Myocyte (in vitro differentiated cells): ENCODE measurements at places on chromosomes 2 and 18.

DNA sequence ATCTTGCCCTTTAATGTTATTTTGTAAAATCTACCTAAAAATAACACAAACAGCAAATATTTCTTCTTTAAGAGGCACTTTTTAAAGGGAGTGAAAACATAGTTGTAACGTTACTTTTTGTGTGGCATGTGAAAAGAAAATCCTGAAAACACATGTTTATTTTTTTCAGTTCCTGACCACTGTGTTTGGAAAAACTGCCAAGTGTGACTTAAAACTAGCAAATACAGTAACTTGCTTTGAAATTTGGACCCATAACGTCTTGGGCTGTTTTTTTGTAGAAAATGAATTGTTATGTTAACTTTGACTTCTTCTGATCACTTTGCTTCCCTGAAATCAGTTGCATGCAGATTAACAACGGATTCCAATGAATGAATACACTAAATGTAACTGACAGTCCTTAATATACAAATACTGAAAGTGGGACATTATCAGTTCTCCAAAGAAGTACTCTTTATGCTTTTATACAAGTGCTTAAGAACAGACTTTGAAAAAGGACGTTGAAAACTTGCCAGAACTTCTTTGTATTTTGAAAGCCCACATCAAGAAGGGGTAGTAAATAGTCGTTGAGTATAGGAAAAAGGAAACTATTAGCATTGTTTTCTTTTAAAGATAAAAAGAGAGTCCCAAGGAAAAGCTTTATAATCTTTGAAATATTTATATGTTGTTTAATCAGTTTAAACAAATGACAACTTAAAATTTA, 96.1 kb upstream of the ZEB2 start:
- DNase-seq: peak; percentile 25

- DNase-seq: no peak
These were observed 847.3 kb upstream of the SOX11 start for GRCh38 chr2:4844881-4845280.

DNA sequence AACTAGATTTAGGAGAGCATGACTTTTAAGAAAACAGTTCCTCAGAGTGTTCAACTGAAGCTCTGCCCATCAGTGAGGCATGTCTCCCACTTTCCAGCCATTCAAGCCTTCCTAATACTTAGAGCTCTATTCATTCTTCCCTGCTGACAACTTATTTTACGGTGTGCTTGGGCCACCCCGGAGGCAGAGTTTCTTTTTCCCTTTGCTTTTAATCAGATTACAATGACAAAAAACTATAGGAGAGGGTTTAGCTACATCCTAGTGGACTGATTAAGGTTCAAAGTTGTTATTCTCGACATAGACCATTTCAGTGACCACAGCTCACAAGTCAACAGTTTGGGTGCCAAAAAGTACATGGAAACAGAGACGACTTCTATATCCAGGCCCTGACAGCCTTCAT, 167.8 kb upstream of the TRIB2 start:
- DNase-seq: no peak

GRCh38 chr2:215293879-215294278, 18.0 kb upstream of the ATIC start:
- DNase-seq: peak; percentile 22

- no peak for DNase-seq
These were observed 243.0 kb downstream of the HDAC4 start for GRCh38 chr2:239157771-239158170.

DNA sequence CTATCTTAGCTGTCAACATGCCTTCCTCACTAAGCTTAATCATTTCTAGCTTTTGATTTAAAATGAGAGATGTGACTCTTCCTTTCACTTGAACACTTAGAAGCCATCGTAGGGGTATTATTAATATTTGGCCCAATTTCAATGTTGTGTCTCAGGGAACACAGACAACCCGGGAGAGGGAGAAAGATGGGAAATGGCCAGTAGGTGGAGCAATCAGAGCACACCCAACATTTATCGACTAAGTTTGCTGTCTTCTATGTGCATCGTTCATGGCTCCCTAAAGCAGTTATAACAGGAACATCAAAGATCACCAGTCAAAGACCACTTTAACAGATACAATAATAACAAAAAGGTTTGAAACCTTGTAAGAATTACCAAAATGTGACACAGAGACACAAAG, 110.2 kb downstream of the OLA1 start:
- DNase-seq: no peak

GRCh38 chr2:132797556-132797955, 127.6 kb upstream of the LYPD1 start:
- DNase-seq: peak; percentile 30

DNA sequence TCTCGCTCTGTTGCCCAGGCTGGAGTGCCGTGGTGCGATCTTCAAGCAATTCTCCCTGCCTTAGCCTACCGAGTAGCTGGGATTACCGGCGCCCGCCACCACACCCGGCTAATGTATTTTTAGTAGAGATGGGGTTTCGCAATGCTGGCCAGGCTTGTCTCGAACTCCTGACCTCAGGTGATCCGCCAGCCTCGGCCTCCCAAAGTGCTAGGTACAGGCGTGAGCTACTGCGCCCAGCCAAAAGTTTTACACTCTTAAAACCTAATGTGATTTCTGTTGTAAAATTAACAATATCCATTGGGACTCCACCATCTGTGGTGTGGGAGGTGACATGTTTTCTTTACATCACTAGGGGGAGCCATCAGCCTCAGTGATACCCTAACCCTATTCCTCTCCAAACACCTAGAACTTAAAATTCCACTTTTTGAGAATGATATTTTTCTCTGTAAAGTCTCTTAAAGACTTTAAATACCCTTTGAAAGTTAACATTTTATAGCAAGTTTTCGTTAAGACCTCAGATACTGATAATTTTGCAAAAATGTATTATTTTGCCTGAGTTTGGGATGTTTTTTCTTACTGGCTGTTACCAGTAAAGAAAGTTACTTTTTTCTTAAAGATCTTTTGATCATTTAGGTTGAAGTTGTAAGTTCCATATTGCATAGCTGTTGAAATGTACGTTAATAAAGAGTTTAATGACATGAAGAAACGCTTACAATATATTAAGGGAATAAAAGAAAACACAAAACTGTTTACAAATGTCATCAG, 11.6 kb upstream of the EIF2AK2 start:
- peak; percentile 50 for DNase-seq

DNA sequence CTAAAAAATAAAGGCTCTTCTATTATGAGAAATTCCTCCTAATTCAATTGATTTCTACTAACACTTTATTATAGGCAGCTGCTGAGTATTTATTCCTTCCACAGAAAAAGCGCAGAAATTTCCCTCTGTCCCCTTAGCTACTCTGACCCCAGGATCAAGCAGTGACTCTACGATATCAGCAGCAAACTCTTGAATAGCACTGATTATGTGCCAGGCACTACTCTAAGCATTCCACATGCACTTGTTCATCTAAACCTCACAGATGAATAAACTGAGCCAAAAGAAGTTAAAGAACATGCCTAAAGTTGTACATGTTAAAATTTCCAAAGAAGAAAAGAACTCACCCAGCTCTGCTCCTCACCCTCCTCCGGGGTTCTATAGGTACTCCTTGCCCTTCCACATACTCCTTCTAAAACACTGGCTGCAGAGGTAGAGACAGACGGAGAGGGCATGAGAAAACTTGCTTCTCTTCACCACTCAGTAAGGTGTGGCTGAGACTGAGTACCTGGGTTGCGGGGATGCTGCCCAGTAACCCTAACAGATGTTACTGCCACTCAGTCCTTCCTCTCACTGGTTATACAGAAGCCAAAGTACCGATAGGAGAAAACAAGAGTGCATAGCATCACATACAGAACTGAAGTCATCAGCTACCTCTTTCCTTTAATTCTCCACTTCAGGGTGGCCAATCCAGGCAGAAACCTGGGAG, 9.9 kb downstream of the C1D start:
- DNase-seq: no peak

DNA sequence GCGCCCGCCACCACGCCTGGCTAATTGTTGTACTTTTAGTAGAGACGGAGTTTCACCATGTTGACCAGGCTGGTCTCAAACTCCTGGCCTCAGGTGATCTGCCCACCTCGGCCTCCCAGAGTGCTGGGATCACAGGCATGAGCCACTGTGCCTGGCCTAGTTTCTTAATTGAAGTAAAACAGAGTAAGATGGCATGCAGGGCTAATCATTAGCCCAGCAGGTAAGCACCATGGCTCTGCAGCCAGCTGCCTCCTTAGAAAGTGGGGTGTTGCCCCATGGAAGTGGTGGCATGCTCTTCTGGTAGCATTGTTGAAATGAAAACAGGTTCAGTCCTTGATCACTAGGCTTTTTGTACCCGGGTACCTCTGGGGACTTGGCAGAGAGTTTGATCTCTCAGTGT, 12.4 kb downstream of the ATG4B start:
- DNase-seq: no peak

- DNase-seq: no peak
These were observed 103.6 kb downstream of the ACKR3 start for GRCh38 chr2:236673126-236673822.

GRCh38 chr2:224174990-224175389, 135.9 kb upstream of the SERPINE2 start:
- no peak for DNase-seq

- no peak for DNase-seq
These were observed 36.5 kb downstream of the HADHB start for GRCh38 chr2:26281226-26281625.

DNA sequence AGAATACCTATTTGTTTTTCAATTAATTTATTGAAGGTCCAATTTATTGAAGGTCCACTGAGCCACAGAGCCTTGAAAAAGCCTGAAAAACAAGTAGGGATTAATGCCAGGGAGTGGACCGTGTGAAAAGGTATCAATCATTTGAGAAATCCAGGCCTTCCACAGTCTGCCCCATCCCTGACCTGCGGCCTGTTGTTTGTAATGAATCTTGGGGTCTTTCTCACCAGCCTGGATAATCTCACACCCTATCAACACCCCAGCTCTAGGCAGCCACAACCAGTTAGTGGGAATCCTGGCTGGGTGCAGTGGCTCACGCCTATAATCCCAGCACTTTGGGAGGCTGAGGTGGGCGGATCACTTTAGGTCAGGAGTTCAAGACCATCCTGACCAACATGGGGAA, 47.8 kb downstream of the TNFRSF11A start:
- no peak for DNase-seq

GRCh38 chr2:100845141-100845991, 25.4 kb downstream of the NPAS2 start:
- DNase-seq: peak; percentile 70

- DNase-seq: no peak
These were observed 94.2 kb upstream of the ALKAL2 start for GRCh38 chr2:381941-382727.

- no peak for DNase-seq
These were observed 110.0 kb upstream of the FZD7 start for GRCh38 chr2:201923436-201924328.

DNA sequence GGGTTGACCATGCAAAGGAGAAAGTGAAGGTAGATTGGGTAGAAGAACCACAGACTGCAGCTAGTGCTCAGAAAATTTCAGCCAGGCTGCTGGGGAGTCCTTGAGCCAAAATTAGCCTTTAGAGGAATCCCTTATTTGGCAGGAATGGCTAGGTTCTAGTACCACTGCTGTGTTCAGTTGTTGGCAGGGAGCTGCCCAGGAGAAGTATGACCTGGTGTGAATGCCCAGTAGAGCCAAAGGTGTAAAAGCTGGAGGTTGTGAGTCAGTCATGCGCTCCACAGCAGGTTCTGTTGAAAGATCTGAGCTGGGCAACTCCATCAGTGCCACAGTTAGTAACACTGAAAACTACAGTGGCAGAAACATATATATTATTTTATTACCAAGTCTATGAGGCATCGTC, 36.4 kb upstream of the TBR1 start:
- DNase-seq: no peak

DNA sequence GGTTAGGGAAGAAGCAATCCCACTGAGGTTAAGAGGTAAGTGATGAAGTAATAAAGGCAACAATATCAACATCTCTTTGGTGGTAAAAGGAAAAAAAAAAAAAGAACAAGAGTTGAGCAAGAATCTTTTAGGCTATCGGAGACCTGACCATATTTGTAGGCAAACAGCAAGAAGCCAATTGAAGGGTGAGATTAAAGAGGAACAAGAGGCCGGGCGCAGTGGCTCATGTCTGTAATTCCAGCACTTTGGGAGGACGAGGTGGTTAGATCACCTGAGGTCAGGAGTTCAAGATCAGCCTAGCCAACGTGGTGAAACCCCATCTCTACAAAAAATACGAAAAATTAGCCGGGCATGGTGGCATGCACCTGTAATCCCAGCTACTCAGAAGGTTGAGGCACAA, 11.3 kb downstream of the VPS54 start:
- no peak for DNase-seq

DNA sequence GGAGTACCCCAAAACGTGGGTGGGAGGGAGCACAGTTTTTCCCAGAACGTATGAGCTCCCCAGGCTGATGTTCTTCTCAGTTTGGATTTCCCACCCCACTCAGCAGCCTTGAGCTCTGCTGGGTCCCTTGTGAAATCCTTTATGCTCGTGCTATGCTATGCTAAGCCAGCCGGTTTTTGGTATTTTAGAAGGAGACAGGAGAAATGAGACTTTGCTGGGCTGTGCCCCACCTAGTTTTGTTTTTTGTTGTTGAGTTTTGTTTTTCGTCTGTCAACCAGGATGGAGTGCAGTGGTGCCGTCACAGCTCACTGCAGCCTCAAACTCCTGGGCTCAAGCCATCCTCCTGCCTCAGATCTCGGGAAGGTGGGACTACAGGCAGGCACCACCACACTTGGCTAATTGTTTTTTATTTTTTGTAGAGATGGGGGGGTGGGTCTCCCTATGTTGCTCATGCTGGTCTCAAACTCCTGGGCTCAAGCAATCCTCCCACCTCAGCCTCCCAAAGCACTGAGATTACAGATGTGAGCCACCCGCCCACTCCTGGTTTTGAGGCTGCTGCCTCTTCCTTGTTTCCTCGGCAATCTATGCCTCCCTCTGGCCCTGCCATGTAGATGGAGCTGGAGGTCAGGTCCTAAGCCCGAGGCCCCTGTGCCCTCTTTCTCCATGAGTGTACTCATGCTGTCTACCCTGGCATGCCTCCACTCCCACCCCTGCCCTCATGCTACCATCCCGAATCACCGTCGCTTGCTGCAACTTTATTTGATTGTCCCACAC, 17.5 kb upstream of the MGAT4A start:
- no peak for DNase-seq

GRCh38 chr2:195984923-195985726, 83.5 kb downstream of the DNAH7 start:
- no peak for DNase-seq

- DNase-seq: no peak
These were observed 35.5 kb upstream of the AQP4 start for GRCh38 chr18:26901020-26901419.

DNA sequence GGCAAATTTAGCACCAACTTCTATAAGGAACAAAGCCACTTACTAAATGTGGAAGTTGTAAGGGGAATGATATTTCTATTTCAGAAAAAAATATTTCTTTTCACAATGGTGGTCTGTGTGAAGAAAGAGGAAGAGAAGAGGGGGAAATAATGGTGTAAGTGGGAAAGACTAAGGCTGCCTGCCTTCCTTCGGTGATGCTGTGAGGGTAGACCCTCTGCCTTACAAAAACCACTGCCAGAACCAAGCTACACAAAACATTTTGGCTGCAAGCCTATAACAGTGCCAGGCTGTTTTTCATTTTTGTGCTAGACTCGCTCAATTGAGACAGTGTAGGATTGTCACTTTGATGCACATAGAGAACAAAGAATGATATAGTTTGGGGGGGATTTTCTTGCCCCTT, 286.6 kb downstream of the ZEB2 start:
- no peak for DNase-seq
